Stimulated activated CD4-positive, alpha-beta T cell treated with anti-CD3 and anti-CD28 coated beads, Interleukin-4, amount 100 ng/mL, for 48 hours (primary cell): ENCODE measurements at places on chromosomes 16 and 17.

DNA sequence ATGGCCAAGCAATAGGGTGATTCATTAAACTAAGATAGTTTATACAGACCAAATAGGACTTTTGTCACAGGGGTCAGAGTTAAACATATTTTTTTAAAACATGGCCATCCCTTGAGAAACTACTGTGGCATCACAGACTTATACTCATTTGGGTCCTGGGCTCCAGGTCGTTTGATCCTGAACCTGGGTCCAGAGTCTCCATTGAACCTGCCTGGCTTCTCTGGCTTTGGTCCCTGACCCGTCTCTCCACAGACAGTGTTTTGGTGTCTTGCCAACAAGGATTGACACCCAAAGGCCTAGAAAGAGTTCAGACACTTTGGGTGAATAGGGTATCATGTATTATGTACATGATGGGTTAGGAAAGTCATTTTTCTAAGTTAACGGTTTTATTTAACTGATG, 236.7 kb downstream of the PHKB start:
- no peak for DNase-seq

GRCh38 chr17:78805301-78805700, 23.2 kb upstream of the CYTH1 start:
- peak; percentile 51 for DNase-seq

DNA sequence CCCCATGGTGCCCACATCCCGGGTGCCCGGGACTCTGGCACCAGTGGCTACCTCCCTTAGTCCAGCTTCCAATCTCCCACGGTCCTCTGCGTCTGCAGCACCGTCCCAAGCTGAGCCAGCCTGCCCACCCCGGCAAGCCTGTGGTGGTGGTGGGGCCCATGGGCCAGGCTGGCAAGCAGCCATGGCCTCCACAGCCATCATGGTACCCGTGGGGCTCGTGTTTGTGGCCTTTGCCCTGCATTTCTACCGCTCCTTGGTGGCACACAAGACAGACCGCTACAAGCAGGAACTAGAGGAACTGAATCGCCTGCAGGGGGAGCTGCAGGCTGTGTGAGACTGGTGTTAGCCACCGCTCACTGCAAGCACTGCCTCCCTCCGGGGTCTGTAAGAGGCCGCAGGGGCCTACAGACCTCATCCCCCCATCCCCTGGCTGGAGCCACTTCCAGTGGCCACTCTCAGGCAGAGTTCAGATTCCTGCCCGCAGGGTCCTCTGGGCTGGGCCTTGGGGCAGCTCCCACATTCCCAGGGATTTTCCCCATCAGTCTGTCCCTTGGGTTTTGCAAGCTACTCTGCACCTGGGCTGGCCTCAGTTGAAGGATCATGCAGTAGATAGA, 3.9 kb upstream of the SETD1A start:
- DNase-seq: peak; percentile 50

GRCh38 chr17:29930409-29931010, 482 bp upstream of the SSH2 start:
- no peak for DNase-seq

- no peak for DNase-seq
These were observed 831.4 kb downstream of the CDH11 start for GRCh38 chr16:64290461-64290860.

DNA sequence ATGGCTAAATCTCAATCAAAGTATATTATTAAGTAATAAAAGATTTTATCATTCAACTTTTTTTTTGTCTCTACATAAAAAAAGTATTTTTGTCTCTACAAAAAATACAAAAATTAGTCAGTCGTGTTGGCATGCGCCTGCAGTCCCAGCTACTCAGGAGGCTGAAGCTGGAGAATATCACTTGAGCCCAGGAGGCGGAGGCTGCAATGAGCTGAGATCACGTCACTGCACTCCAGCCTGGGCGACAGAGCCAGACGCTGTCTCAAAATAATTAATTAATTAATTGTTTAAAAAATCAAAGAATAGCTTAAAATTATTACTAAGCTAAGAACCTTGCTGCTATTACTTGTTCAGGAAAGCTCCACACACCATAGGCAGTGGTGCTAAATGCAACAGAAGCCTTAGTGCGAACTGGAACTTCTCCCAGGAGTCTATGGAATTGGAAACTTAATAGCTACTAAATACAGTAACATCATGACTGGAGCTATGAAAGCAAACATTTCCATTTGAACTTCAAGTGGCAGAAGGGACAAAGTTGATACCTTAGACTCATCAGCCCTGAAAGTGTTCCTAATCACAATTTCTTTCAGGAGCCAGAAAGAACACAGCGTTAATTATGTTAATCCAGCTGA, 22.6 kb downstream of the ADCY9 start:
- DNase-seq: no peak

DNA sequence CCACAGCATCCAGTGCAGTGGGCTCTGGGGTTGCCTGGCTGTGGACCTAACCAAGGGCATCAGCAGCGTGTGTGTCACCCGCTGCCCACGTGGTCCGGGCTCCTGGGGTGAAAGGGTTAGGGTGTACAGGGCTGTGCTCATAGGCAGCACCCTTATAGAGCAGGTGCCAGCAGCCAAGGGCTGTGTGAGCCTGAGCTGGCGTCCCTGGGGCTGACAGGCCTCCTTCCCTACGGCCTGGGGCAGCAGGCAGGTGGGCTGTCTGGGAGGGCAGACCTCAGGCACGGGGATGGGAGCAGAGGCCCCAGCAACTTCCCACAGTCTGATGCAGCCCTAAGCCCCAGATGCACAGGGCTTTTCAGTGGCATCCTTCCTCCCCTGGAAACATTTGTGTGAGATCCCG, 13.9 kb downstream of the CD300A start:
- DNase-seq: no peak

DNA sequence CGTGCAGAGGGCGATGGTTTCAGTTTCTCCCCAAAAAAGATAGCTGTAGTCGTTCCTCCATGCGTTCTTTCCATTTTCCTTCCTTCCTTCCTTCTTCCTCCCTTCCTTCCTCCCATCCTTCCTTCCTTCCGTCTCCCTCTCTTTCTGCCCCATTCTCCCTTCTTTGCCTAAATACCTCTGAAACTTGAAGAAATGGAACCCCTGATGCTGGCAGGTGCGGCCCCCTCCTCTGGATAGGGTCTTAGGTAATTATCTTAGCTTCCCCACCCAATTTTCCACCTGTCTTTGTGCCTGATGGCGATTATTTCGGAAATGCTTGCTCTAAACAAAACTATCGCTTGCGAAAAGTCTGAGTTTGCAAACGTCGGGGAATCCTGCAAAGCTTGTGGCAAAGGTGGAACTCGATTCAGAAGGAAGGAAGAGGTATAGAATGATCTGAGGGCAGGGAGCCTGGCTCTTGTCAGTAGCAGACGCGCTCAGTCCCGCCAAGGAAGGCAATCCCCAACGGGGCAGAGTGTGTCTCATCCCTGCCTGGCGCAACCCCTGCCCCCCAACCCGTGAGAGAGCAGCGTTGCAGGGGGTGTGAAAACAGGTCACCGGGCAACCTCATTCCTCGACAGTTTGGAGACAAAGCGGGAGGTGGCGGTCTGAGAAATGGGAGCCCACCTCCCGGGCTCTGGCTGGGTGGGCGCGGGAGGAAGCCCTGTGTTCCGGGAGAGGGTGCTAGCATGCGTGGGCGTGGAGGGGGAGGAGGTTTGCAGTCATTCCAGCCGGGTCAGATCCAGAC, 2.9 kb upstream of the CBX8 start:
- no peak for DNase-seq

- no peak for DNase-seq
These were observed 109.6 kb upstream of the CDH5 start for GRCh38 chr16:66256919-66257318.

DNA sequence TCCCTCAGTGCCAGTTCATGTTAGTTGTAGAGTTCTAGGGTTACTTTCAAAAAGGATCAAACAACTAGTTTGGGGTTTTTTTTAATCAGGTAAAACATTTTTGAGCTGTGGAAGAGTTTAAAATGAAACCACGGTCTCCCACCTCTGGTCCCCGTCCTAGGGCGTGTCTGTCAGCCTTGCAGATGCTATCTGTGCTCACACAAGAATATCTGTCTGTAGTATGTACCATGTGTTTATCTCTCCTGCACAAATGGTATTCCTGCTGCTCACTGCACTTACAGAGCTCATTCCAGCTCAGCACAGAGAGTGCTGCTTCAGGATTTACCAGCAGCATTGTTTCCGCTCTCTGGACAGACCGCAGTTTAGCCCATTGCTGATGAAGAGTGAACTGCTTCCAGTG, 38.9 kb downstream of the UBN1 start:
- no peak for DNase-seq

DNA sequence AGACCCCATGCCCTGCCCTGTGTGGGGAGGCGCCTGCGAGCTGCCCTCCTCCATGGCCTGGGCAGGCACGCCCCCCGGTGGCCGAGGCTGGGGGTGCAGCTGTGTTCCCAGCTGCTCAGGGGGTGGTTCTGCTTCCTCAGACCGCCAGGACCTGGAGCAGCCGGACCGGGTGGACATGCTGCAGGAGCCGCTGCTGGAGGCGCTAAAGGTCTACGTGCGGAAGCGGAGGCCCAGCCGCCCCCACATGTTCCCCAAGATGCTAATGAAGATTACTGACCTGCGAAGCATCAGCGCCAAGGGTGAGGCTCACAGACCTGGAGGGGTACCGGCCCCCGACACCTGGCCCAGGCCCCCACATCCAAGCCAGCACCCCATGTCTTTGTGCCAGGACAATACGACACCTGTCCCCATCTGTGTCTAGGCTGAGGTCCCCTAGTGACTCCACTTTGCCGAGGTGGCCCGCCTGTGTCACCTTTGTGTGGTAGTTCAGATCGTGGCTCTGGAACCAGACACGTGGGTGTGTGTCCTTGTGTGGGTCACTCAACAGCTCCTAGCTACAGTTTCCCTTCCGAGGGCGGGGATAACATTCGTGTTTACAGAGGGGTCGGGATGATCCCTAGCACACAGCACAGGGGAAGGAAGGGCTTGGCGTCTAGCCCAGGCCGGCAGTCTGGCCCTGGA, 9.3 kb downstream of the GJD3 start:
- peak; percentile 70 for DNase-seq

GRCh38 chr16:16144416-16144815, 78.9 kb downstream of the ABCC6 start:
- no peak for DNase-seq

DNA sequence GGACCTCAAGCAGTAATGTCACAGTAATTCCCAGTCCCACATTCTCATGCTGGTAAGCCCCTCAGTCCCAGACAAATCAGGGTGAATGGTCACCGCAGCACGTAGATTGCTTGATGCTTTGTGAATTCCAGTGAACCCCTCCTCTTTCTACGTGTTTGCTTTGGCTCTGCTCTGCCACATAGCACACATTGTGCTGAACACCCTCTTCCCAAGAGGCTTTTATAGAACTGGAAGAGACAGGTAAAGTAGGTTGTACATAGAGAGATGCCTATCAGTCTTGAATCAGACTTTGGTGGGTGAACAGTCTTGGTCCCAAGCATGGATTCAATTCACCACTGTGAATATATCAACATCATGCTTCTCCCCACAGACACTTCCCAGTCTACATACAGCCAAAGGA, 579 bp upstream of the KRTAP9-6 start:
- no peak for DNase-seq

DNA sequence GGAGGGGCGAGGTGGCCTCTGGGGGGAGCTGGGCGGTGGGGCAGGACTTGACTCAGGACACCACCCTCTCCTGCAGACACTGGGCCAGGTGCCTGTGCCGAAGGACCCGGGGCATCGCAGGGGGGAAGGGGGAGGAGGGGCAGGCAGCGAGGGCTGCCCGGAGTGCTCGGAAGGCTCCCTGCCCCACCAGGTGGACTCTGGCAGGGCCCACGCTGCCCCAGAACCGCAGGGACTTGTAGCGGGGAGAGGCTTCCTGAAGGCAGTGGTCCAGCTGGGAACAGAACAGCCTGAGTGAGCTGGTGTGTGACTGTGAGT, 4.4 kb upstream of the HCRT start:
- no peak for DNase-seq

DNA sequence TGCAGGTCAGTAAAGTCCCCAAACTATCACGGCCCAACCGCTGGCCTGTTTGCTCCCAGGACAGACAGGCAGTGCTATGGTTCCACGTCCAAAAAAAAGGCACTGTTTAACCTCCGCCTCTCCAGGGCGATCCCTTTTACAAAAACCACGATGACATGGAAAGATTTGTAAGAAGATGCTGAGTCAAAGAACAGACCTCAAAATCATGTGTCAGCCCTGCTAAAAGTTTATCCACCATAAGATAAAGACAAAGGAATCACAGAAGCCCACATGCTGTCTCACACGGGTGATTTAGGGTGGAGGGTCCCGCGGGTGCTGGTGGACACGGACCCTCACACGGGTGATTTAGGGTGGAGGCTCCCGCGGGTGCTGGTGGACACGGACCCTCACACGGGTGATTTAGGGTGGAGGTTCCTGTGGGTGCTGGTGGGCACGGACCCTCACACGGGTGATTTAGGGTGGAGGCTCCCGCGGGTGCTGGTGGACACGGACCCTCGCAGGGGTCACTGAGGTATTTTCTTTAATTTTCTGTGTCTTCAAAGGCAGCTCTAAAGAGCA, 117.2 kb upstream of the METRNL start:
- no peak for DNase-seq

GRCh38 chr17:15910791-15911190, 34.1 kb upstream of the ADORA2B start:
- no peak for DNase-seq

DNA sequence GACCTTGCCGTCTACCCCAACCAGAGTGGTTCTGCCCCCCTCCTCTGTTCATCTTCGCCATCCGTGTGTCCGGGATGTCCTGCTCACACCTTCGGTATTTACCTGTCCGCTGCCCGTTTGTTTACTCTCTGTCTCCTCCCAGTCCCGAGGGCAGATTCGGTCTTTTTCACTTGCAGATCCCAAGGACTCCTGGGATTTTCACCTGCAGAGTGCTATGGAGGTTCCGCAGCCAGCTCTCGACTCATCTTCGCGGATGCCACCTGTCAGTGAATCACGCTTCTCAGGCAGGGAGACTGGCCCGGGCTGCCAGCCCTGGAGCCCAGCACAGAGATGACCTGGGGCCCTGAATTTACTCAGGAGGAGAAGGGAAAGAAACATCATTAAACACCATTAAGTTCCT, 8.1 kb downstream of the CRISPLD2 start:
- no peak for DNase-seq

GRCh38 chr16:56734429-56734828, 4.5 kb downstream of the NUP93 start:
- DNase-seq: no peak

- DNase-seq: no peak
These were observed 21.2 kb downstream of the DHODH start for GRCh38 chr16:72029567-72030271.

DNA sequence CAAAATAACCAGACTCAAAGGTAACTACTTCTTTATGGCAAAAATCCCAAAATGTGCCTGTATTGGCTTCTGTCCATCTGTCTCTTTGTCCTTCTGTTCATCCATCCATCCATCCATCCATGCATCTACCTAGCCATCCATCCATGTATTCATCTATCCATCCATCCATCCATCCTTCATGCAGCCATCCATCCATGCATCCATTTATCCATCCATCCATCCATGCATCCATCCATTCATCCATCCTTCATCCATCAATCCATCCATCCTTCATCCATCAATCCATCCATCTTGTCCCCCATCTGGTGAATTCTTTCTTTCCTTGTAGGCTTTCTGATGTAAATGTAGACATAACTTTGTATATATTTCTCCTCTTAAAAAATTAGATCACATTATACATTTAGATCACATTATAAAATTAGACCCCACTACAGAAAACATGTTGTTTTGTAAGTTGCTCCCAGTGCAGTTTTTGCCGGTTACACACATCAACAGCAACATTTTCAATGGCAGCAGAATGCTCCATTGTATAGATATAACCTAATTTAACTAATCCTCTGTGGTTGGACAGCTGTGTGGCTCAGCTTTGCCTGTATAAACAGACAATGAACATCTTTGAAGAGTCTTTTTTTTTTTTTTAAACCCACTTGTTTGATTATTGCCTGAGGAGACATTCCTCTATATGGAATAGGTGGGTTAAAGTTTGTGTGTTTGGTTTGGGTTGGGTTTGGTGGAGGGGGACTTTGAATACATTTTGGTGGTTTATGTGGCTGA, 72.0 kb downstream of the MSI2 start:
- DNase-seq: no peak
